ENCODE measurements at places on chromosomes 3 and 15.

DNA sequence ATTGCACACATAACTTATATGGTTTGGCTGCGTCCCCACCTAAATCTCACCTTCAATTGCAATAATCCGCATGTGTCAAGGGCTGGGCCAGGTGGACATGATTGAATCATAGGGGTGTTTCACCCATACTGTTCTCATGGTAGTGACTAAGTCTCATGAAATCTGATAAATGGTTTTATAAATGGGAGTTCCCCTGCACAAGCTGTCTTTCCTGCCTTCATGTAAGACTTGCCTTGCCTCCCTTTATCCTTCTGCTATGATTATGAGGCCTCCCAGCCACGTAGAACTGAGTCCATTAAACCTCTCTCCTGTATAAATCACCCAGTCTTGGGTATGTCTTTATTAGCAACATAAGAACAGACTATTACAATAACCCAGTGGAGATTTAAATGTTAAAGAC is 653.9 kb downstream of the ROBO1 start:
- no peaks in the 10 kb centered on the region for H3K36me3 ChIP-seq
- H3K4me3 ChIP-seq, result no peak overlapping the region
- H3K27me3 ChIP-seq, result no peaks in the 10 kb centered on the region
- no peaks in the 10 kb centered on the region for H3K4me1 ChIP-seq

DNA sequence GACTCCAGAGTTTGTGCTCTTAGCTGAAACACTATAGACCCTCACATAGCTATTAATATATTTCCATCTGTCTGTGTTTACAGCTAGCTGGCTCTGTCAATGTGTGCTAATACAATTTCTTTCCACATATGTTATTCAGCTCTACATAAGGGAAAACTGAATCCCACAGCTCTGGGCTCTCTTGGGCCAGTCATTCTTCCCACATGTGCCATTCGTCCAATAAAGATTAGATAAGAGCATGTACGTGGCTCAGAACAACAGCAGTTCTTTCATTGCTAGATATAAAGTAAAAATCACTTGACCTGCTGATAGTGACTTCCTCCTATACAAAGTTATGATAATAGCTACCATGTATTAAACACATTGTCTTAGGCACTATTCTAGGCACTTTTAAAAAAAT is 2.8 kb upstream of the ILDR1 start:
- DNase-seq, result no peak
- no peaks in the 10 kb centered on the region for H3K36me3 ChIP-seq
- no peak overlapping the region for H3K27ac ChIP-seq
- H3K27me3 ChIP-seq, result no peaks in the 10 kb centered on the region
- H3K4me3 ChIP-seq, result no peak overlapping the region
- no peaks in the 10 kb centered on the region for H3K4me1 ChIP-seq

- no peak overlapping the region for H3K4me3 ChIP-seq
- no peak for DNase-seq
- H3K36me3 ChIP-seq, result no peaks in the 10 kb centered on the region
- no peaks in the 10 kb centered on the region for H3K27me3 ChIP-seq
Measured at GRCh38 chr3:131731709-131732108, 228.9 kb upstream of the MRPL3 start.

DNA sequence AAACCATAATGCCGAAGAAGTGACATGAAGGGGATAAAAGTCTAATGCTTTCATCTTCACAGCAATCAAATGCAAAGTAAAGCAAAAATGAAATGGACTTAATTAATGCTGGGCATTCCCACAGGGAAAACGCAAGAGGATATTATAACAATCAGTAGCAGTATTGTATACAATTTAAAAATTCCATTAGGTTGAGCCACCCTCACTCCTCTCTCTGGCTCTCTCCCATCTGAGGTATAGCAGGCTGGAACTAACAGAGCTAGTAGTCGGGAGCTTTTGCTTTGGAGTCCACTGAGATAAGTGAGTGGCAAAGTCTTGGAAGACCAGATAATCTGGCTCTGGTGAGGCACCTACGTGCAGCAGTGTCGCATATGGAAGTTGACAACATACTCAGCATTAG is 33.9 kb downstream of the DET1 start:
- no peak overlapping the region for H3K4me3 ChIP-seq
- no peaks in the 10 kb centered on the region for H3K36me3 ChIP-seq
- no peaks in the 10 kb centered on the region for H3K27me3 ChIP-seq
- no peak for DNase-seq

GRCh38 chr15:80266745-80267144 is 14.7 kb upstream of the CTXND1 start:
- no peak overlapping the region for H3K27ac ChIP-seq
- H3K27me3 ChIP-seq, result no peaks in the 10 kb centered on the region
- H3K36me3 ChIP-seq, result no peaks in the 10 kb centered on the region
- H3K4me3 ChIP-seq, result no peak overlapping the region

Data from uterus (tissue), 4 donors.